ENCODE measurements at places on chromosomes 6 and 20.
A peak's percentile ranks its signal among the peaks of the same experiment; 100 is the strongest.

GRCh38 chr20:41697861-41698559 is 79.8 kb upstream of the CHD6 start:
- peak; percentile 44 for DNase-seq

- DNase-seq: no peak
These were observed 469.5 kb downstream of the QKI start for GRCh38 chr6:163883984-163884383.

DNA sequence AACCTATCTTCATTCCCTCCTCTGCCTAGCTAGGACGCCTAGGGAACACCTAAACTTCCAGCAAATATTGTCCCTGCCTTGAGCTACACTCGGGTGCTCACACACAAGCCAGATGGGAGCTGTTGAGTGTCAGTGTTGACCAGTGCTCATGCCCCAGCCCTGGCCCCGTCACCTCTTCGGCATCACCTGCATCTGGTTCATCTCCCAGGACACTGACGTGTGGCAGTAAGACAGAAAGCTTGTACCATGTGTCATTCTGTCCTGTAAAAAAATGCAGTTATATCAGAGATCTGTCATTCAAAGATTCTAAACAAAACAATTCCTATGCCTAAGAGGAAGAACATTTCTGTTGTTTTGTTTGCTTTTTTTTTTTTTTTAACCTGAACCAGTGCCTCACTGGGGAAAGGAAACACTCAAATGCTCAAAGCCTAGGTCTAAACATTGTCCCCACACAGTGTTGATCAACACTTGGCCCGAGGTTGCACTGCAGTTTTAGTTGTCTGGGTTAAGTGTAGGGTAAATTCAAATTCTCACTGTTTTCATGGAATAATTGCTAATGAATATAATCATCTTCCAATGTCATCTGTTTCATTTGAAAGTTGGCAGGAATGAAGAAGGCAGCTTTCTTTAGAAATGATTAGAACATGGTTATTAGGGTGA is 102.7 kb upstream of the SASH1 start:
- DNase-seq: no peak

GRCh38 chr6:131803007-131803769 is 4.6 kb upstream of the ENPP1 start:
- DNase-seq: peak; percentile 27

DNA sequence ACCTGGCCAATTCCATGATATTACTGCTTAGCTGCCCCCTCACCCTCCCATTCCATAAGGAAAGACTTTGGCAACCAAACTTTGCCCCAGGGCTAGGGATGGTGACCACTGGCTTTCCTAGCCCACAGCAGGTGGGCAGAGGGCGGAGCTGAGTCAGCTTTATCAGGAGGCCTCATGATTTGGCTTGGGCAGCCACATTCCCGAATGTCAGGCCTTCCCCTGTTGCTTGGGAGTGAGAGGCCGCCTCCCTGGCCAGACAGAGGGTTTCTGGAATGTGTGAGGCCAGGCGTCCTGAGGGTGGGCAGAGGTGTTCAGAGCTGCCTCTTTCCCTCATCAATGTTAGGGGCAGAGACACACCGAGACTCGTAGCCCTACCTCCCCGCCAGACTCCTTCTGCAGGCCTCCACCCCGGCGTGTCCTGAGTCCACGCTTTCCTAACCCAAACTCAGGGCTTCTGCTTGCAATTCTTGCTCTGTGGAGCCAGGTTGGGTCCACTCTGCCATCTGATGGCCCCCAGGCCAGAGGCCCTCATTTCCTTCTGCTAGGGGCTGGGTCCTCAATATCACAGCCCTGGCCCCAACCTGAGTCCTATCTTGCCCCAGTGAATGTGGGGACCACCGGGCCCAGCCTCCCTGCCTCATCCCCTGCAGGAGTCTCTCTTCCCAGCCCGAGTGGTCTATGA is 19.3 kb downstream of the UQCC2 start:
- DNase-seq: no peak

- DNase-seq: no peak
These were observed 1170.0 kb upstream of the CITED2 start for GRCh38 chr6:140544431-140544830.

- no peak for DNase-seq
These were observed 3.2 kb downstream of the LEMD2 start for GRCh38 chr6:33785778-33786177.

- no peak for DNase-seq
These were observed 77.0 kb downstream of the FOXA2 start for GRCh38 chr20:22507240-22507961.

- peak; percentile 34 for DNase-seq
These were observed at the start of gene GNMT for GRCh38 chr6:42960243-42961019. GNMT (plus strand) TSS chr6:42960754; CDS start chr6:42960768, 14 bp downstream.

DNA sequence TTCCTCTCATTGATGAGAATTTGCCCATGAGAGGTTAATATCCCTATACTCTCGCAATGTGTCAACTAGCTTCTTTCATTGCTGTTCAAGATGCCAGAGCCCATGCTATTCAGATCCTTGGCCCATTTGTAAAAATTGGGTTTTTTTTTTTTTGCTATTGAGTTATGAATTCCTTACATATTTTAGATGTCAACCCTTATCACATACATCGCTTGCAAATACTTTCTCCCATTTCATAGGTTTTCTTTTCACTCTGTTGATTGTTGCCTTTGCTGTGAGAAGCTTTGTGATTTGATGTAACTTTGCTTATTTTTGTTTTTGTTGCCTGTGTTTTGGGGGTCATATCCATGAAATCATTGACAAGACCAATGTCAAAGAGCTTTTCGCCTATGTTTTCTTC is 32.2 kb upstream of the IPCEF1 start:
- no peak for DNase-seq

GRCh38 chr6:89311853-89312531 is 3.1 kb downstream of the GABRR2 start:
- DNase-seq: no peak

DNA sequence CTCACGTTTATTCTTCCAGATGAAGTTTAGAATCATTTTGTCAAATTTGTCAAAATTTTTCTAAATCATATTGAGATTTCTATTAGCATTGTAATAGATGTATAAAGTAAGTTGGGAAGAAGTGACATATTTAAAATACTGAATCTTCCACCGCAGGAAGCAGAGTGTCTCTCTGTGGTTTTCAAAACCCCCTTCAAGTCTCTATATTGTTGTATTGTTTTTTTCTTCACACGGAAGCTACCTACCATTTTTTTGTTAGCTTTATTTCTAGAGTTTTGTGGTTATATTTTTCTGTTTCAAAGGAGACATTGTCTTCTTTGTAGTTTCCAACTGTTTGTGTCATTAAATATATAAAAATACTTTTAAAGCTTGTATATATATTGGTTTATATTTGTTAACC is 188.6 kb downstream of the ZDHHC14 start:
- DNase-seq: no peak

DNA sequence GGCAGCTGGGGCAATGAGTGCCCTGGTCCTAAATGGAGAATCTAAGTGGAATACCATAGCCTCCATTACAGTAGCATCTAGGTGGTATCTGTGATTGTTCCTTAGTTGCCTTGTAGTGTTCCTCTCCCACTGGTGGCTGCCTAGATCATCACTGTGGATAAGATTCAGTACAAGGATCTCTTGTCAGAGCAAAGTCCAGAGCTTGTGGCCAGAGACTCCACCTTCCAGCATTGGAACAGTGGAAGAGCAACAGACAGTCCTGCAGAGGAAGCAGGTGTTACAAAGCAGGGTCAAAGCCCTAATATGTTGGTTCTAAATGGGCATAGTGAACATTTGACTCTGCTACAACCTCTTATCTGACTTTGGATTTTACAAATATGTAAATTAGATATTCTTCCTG is 194.1 kb upstream of the GRIK2 start:
- no peak for DNase-seq

DNA sequence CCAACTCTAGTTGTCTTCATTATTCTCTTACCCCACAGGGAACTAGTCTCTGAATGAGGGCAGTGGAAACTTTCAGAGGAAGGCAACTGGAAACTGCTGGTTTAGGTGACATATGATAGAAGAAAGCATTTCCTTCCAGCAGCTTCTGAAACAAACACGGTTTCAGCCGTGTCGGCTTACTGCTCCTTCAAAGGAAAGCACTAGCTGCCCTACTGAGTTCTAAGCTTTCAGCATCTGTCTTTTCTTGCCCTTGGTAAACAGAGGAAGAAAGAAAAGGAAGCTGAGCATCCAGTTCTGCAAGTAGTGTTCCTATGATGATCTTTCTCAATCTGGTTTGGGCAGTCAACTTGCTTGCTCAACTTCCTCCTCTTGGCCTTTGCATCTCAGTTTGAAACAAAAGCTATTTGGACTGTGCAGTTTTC is 117.5 kb upstream of the CEP85L start:
- DNase-seq: peak; percentile 44

GRCh38 chr6:133610227-133610840 is 278.6 kb upstream of the TCF21 start:
- DNase-seq: no peak

DNA sequence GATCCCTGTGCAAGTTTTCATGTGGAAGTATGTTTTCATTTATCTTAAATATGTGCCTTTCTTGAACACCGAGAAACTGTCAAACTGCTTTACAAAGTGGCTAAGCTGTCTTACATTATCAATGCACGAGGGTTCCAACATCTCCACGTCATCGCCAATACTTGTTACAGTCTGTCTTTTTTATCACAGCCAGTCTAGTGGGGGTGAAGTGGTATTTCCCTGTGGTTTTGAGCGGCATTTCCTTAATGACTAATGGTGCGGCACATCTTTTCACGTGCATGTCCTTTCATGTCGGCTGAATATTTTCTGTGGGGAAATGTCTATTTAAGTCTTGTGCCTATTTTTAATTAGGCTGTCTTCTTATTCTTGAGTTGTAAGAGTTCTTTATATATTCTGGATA is 280.4 kb downstream of the FOXC1 start:
- no peak for DNase-seq

DNA sequence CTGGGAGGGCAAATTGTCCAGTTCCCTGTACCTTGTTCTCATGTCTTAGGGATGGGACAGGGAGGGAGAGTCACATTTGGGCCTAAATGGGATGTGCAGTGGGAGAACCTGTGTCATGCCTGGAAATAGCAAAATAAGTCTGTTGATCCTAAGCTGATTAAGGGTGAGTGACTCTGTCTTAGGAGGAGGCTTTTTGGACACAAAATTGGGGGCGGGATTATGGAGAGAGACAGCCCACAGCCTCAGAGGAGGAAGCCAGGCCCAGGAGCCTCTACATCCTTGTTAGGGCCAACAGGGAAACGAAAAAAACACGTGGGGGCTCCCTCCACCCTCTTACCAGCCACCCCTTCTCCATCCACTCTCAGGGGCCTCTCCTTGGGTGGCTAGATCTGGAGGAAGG is 2.2 kb downstream of the KCNB1 start:
- no peak for DNase-seq

DNA sequence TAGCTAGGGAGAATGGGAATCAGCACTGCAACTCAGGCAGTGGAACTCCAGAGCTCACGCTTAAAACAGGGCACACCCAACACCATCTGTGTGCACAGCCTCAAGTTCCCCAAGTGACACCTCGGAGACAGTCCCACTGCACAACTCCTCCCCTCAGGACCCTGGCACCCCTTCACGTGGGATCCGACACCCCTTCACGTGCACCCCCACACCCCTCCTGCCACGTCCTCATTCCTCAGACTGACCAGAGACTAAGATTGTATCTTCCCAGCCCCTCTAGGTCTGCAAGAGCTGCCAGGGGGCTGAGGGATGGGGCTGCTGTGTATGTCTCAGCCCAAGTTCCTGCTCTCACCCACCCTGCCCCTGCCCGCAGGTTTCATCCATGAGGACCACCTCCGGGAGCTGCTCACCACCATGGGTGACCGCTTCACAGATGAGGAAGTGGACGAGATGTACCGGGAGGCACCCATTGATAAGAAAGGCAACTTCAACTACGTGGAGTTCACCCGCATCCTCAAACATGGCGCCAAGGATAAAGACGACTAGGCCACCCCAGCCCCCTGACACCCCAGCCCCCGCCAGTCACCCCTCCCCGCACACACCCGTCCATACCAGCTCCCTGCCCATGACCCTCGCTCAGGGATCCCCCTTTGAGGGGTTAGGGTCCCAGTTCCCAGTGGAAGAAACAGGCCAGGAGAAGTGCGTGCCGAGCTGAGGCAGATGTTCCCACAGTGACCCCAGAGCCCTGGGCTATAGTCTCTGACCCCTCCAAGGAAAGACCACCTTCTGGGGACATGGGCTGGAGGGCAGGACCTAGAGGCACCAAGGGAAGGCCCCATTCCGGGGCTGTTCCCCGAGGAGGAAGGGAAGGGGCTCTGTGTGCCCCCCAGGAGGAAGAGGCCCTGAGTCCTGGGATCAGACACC is 7.6 kb downstream of the MYL9 start:
- DNase-seq: no peak

GRCh38 chr20:15976047-15976736 is 597.1 kb downstream of the KIF16B start:
- no peak for DNase-seq

- peak; percentile 23 for DNase-seq
These were observed 68.4 kb downstream of the VEGFA start for GRCh38 chr6:43838276-43839036.

DNA sequence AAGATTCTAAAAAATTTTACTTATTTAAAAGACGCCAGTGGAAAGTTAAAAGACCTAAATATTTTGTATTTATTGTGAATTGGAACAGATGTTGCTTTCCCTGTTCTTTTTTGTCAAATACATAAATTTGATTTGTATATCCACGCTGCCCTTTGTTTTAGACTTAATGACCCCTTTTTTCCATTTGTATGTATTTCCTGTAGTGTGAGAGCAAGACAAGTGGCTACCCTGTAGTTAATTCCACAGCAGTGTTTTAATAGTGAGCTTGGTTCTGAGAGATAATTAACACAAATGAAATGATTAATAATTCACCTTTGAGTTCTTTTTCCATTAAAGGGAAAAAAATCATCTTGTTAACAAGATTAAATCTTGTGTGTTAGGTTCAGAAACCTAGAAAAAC is 16.6 kb downstream of the SH3BGRL2 start:
- DNase-seq: no peak

GRCh38 chr6:111651185-111652034 is 45.7 kb upstream of the TRAF3IP2 start:
- no peak for DNase-seq

- DNase-seq: no peak
These were observed 141.0 kb downstream of the TBXT start for GRCh38 chr6:166026586-166027126.

GRCh38 chr6:104473021-104473429 is 386.7 kb downstream of the HACE1 start:
- DNase-seq: no peak

DNA sequence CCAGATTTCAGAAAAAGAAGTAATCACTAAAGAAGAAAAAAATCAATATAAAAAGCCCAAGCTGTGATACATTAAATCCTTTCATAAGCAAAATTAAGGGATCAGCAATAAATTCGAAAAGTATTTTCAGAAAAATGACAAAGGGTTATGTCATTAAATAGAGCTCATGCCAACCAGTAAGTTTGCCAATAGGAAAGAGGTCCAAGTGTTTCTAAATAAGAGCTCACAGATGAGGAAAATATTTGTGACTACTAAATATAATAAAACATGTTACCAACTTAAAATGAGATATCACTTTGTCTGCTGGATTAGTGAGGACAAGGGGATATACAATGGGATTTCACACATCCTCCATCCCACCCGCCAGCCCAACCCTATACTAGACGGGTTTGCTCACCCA is 140.3 kb upstream of the EYA4 start:
- no peak for DNase-seq
